T-helper 2 cell treated with Interferon-gamma antibody and Interleukin-4, amounts not matched to agents 5 μg/mL and 100 μg/mL, for 36 hours (primary cell): ENCODE measurements at places on chromosomes 2 and 18.
A peak's percentile ranks its signal among the peaks of the same experiment; 100 is the strongest.

GRCh38 chr2:135063210-135063609 lies 11.1 kb downstream of the RAB3GAP1 start:
- no peak for DNase-seq

GRCh38 chr2:181104512-181105115 lies 124.2 kb downstream of the UBE2E3 start:
- DNase-seq = no peak

DNA sequence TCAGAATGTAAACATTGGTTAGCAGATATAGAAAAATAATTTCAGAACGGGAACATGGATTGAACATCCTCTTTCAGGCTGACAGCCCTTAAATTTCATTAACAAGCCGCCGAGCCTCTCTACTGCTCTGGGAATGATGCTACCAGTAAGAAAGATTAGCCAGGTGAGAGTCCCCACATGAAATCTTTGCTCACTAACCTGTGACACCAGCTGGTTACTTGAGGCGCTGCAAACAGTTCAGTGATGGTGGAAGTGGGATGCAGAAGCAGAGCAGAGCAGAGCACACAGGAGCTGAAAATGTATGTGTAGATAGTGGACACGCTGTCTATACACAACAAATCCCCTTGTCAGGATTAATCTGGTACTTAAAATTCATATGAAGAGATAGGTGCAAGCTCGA lies 721.1 kb downstream of the DPP10 start:
- DNase-seq = no peak

DNA sequence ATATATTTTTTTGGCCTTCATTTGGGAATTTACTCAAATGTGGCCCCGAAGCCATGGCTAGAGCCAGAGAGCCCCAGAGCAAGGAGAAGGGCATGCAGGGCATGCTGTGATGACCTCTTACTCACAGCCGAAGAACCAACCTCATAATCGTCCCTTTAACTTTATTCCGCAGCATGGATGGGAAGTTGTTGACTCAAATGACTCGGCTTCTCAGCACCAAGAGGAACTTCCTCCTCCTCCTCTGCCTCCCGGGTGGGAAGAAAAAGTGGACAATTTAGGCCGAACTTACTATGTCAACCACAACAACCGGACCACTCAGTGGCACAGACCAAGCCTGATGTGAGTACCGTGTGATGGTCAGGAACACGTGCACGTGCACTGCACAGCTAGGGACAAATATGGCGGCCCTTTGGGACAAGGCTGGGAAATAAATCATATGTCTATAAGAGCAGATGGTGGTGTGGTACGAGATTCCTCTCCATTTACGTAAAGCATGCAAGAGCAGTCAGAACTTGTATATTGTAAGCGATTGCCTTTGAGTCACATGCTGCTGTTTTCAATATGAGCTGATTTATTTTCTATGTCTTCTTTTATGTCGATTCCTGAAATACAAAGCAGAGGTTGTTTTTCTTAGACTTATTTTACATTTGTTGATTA lies 280.9 kb downstream of the NEDD4L start:
- DNase-seq = no peak

GRCh38 chr2:168858146-168858545 lies 32.1 kb downstream of the SPC25 start:
- no peak for DNase-seq

- no peak for DNase-seq
Observed at GRCh38 chr18:27967913-27968824, 208.8 kb downstream of the CDH2 start.

DNA sequence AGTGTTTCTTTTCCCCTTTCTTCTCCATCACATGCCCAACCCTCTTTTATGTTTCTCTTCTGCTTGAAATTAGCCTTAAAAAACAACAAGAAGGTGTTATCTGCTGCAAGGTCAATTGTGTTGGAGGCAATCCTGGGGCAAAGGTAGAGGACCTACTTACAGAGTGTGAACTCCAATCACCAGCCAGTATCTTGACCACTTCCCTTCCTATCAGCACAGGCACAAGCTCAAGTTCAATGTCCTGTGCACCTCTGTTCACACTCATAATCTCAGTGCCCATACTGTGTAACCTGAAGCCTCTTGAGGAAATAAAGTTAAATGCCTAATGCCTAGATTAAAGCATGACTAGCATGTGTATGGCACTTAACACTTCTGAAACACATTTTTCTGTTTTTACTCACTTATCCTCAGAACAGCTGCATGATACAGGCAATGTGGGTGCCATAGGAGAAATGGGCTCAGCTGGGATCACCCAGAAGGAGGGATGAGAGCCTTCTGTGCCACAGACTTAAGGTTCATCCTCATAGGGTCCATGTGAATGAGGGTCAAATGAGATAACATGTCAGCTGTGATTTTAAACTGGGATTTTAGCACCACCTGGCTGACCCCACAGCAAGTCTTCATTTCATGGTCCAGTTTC lies 701.5 kb downstream of the BCL11A start:
- DNase-seq = no peak

- DNase-seq = peak; percentile 72
Observed at GRCh38 chr2:10407841-10408648, 40.1 kb downstream of the ODC1 start.

GRCh38 chr2:10039658-10040410 lies 3.5 kb upstream of the KLF11 start:
- no peak for DNase-seq

DNA sequence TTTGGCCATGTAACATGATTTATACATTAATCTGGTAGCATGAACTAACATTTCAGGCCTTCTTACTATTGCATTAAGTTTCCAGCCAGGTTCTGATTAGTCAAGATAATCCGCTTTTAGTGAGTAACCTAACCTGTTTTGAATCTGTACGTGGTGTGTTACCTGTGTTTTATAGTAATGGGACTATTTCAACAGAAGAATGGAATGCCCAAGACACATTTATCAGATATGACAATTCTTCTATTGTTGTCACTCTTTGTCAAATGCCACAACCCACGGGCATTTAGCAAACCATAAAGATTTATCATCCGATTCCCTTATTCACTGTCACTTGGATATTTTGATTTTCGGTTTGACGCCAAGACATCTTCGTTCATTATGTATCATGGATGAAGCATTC lies 117.9 kb downstream of the ETAA1 start:
- no peak for DNase-seq

DNA sequence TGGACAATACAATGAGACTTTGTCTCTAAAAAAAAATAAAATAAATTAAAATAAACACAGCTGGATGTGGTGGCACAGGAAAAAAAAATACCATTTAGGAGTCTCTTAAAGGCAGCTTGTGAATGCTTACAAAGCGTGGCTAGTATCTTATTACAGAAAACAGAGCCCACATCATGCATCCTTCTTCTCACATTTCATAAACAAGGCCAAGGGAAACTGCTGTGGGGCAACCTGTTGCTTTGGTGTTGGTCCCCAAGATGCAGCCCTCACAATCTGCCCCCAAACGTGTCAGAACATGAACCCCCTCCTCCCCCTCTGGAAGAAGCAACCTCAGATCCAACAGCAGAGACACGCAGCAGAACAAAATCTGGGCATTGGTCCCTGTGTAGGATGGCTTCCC lies 2.6 kb downstream of the SLC14A1 start:
- no peak for DNase-seq

- DNase-seq = no peak
Observed at GRCh38 chr18:74479486-74480148, 16.5 kb upstream of the CNDP2 start.

GRCh38 chr2:14572633-14573032 lies 59.9 kb upstream of the LRATD1 start:
- no peak for DNase-seq

DNA sequence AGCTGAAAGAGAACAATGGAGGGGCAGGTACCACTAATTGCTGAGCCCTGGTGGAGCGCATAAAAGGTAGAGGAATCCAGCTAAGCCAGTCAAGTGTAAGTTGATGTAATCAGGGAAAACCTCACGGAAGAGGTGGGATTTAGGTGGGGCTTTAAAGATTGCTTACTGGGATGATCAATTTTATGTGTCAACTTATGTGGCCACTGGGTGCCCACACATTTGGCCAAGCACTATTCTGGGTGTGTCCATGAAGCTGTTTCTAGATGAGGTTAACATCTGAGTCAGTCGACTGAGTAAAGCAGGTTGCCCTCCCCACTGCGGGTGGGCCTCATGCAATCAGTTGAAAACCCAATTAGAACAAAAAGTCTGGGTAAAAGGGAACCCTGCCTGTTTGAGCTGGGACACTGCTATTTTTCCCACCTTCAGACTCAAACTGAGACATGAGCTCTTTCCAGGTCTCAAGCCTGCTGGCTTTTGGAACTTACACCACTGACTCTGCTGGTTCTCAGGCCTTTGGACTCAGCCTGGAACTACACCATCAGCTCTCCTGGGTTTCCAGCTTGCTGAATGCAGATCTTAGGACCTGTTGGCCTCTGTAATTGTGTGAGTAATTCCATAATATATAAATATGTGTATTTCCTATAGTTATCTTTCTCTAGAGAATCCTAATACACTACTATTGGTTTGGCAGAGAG lies 67.3 kb downstream of the MYO5B start:
- DNase-seq = no peak

DNA sequence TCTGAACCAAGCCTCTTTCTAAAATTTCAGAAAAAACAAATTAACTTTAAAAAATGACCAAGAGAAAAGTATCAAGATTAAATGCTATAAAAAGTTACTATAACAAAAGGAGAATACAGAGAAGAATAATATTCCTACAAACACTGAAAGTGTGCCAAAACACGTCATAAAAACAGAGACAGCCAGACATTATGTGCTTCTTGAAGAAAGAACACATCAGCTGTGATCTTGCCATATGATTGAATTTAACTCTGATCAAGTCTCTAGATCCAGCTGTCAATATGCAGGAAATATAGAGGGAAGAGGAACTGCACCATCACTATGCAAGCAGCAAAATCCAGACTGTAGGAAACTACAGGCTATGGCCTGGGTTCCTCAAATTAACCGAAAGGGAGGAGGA lies 33.7 kb upstream of the COL5A2 start:
- DNase-seq = no peak

- DNase-seq = no peak
Observed at GRCh38 chr2:95006588-95006987, 18.9 kb upstream of the MAL start.

- DNase-seq = peak; percentile 72
Observed at GRCh38 chr18:62339106-62339988, 14.2 kb downstream of the TNFRSF11A start.

DNA sequence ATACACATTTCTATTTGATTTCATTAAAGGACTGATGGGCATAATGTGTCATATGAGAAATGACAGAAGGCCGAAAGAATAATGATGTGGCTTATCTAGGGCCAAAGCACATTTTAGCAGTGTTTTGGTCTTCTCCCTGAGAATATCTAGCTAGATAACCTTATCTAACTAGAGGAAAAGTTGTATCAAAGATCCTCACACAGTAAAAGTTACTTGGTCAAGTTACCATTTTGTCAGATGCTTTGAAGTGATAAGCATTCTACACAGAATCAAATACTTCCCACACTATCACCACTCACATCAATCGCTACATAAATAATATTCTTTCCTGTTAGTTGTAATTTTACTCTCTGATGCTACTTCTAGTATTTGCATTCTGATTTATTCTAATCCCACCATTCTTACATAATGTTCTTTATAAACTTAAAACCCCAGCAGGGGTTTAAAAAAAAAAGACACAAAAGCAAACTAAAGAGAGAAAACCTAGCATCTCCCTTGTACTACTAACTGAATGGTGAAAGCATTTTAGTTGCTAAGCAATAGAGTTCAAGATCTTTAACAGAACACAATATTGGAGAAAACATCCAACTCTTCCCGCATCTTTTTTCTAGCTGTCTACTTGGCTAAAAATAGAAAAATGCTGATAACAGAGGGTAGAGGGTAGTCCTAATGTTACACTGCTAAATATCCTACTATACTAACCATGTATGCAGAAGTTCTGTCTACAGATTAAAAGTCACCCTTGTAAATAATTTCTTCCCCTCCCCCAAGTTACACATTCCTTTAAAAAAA lies 8.0 kb downstream of the XPO1 start:
- no peak for DNase-seq

- no peak for DNase-seq
Observed at GRCh38 chr2:127508023-127508630, 18.2 kb downstream of the IWS1 start.

GRCh38 chr2:229780856-229781773 lies 66.8 kb upstream of the DNER start:
- DNase-seq = no peak

GRCh38 chr2:17373741-17374140 lies 144.5 kb downstream of the RAD51AP2 start:
- no peak for DNase-seq

DNA sequence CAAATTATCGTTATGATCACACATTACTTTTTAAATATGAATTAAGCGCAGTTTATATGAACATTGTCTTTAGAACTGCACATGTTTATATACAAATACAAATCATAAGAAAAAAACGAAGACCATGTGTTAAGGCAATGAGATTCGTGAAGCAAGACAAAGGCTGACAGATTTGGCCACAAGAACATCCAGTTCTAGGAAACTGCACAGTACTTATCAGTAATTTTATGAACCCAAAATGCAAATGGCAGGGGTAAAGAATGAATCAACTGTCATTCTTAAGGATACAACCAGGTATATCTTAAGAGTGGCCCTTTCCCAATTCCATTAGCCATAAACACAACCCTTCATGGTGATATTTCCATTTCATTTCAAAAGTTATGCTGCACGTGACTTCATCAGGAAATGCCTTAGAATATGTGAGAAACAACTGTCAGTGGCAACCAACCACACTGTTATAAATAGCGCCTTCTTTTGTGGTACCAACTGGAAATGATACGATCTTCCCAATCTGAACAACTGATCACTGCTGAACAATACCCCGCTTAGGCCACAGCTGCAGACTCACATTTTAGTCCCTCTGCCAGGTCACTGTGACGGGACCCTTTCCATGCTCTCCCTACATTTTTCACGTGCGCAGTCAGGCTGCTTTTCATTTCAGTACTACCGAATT lies 144.9 kb downstream of the L3MBTL4 start:
- no peak for DNase-seq

DNA sequence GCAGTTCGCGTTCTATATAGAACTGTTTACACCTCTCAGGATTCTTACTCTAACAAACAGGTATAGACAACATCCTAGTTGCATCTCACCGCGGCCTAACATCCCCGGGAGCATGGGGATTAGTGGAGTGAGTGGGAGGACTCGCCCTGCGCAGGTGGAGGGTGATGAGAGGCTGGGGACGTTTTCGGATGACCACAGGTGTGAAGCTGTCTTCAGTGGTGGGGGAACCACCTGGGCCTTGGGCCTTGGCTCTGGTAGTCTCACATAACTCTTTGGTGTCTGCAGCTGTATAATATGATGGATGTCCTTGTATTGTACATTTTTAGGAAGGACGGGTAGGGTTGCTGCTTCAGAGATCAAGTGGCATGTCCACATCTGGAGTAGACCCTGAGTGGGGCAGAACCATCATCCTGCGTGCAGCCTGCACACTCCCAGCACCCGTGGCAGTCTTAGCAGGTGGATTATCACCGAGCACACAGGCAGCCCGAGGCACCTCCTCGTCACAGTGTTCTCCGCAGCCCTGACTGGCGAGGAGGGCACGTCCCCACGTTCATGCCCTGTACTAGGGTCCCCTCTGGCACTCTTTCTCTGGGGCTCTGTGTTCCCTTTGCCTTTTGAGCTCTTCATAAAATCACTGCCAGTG lies 56.0 kb downstream of the AGAP1 start:
- no peak for DNase-seq

- no peak for DNase-seq
Observed at GRCh38 chr2:201149064-201149820, 33.3 kb downstream of the CFLAR start.

- DNase-seq = no peak
Observed at GRCh38 chr2:85355521-85355920, 952 bp downstream of the ELMOD3 start.

- no peak for DNase-seq
Observed at GRCh38 chr2:100393362-100393761, 24.1 kb downstream of the CHST10 start.

GRCh38 chr2:219719521-219719920 lies 92.1 kb downstream of the SLC4A3 start:
- no peak for DNase-seq
